CD4-positive, alpha-beta T cell treated with Interleukin-10 for 1 hour (primary cell): ENCODE measurements at places on chromosomes 6 and 20.
A peak's percentile ranks its signal among the peaks of the same experiment; 100 is the strongest.

DNA sequence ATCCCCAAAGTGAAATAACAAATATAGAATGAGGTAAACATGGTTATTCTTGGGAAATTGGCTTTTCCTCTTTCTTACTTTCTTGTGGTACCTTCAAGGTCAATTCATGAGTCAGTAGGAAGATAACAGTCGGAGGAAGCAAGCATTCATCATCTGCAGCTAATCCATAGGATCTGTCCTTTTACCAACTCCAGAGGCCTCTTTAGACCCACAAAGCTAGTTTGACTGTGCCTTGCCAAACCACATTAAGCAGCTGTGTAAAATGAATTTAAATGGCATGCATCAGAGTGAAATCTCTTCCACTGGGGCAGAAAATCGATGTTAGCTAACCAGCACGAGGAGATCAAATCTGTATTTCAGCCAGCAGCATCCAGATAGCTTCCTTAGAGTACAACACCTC lies 171.3 kb downstream of the TMEM242 start:
- no peak for DNase-seq

- no peak for DNase-seq
These were observed 51.4 kb downstream of the JPH2 start for GRCh38 chr20:44135417-44136204.

DNA sequence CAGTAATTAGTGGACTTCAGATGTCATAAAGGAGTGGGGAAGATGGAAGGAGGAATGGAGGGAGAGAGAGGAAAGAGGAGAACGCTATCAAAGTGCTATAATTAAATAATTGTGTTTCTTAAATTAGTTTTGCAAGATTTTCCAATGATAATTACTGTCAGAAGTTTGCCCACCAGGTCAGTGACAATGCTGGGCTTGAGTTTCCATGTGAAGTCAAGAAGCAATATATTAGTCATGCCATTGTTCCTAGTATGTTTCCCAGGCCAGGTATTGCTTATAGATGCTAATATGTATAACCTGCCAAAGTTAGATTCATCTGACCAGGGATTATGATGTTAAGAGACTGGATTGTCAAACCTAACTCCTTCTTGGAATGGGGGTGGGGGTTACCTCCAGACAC lies 131.9 kb downstream of the GJA10 start:
- no peak for DNase-seq

DNA sequence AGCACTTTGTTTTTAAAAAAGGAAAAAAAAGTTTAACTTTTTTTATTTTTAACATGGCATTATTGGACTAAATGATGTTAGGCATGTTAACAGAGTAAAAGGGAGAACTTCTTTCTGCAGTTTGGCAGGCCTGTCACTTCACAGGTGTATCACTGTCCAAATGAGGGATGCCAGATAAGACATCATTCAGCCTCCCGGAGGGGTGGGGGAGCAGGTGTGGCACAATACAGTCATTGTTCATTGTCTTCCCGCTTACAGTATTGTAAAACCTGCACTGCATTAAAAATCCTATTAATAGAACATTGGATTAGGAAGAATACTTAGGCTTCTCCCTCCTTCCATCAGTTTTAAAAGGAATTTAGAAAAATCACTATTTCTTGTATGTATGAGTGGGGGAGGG lies 80.7 kb downstream of the CARMIL1 start:
- no peak for DNase-seq

- no peak for DNase-seq
These were observed 3.6 kb upstream of the NUP153 start for GRCh38 chr6:17710331-17710730.

GRCh38 chr6:163191704-163192537 lies 222.6 kb upstream of the QKI start:
- no peak for DNase-seq

GRCh38 chr20:25867776-25868649 lies 171.4 kb upstream of the ZNF337 start:
- peak; percentile 66 for DNase-seq

DNA sequence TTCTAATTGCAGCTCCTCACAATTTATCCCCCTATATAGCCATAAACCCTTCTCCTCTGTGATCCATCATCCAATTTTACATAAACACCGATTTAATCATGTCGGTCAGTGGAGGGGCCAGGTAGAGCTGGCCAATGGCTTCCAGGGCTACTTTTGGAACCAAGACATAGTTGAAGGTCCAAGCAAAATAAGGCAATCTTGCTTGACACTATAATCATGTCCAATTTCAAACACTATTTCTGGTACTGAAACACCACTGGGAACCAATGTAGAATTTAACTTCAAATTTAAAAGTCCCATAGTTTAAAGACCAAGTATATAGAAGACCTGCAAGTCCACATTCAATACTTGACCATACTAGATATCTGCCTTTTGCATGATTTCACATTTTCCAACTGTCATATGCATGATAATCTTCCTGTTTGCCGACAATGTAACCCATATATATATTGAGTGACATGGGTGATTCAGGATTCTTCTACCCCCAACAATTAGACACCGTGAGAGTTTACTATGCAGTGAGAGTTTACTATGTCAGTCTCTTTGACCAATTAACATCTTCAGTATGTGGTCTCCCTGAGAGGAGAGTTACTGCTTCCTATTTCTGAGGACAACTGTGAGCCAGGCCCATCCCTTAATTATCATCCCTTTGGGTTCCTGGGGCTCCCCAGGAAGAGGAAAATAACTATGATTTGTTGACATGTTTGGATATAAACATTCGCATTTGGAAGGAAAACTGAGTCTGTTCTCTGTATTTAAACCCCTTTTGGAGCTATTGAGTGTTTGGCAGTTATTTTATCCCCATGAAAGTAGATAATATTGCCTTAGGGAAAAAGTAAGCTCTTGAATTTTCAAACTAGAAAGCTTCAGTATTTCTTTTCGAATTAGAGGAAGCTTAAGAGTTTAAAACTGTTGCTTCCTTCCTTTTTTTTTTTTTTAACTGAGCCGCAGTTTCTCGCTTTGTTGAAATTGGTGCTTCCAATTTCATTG lies 31.8 kb downstream of the SAMD3 start:
- DNase-seq, result no peak

DNA sequence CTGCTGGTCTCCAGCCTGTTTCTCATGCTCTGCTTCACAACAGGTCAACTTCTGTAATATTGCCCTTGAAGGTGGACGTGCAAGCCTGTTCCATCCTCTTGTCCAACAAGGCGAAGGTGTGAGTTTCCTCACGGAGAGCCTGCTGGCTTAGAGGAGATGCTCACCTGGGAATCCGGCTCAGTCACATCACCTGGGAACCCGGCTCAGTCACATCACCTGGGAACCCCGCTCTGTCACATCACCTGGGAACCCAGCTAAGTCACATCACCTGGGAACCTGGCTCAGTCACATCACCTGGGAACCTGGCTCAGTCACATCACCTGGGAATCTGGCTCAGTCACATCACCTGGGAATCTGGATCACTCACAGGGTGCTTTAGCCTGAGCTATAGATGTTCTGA lies 230.1 kb downstream of the ERMARD start:
- no peak for DNase-seq

- no peak for DNase-seq
These were observed 207.5 kb upstream of the ADGRB3 start for GRCh38 chr6:68427630-68428029.

DNA sequence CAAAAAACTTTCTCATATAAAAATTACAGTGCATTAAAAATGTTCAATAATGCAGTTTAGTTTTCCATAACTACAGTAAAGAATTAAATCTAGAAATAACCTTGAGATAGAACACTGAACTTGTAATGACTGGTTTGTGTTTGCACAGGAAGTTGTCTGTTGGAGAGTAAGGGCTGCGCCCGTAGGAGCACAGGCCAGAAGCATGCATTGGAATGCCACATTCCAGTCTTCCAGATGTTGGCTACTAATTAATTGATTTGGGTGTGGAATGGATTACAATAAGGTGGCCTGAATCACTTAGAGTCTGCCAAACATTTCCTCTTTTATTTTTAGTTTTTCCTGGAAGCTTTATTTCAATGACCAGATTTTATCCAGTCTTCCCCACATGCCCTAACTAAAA lies 582.6 kb upstream of the MMS22L start:
- no peak for DNase-seq

DNA sequence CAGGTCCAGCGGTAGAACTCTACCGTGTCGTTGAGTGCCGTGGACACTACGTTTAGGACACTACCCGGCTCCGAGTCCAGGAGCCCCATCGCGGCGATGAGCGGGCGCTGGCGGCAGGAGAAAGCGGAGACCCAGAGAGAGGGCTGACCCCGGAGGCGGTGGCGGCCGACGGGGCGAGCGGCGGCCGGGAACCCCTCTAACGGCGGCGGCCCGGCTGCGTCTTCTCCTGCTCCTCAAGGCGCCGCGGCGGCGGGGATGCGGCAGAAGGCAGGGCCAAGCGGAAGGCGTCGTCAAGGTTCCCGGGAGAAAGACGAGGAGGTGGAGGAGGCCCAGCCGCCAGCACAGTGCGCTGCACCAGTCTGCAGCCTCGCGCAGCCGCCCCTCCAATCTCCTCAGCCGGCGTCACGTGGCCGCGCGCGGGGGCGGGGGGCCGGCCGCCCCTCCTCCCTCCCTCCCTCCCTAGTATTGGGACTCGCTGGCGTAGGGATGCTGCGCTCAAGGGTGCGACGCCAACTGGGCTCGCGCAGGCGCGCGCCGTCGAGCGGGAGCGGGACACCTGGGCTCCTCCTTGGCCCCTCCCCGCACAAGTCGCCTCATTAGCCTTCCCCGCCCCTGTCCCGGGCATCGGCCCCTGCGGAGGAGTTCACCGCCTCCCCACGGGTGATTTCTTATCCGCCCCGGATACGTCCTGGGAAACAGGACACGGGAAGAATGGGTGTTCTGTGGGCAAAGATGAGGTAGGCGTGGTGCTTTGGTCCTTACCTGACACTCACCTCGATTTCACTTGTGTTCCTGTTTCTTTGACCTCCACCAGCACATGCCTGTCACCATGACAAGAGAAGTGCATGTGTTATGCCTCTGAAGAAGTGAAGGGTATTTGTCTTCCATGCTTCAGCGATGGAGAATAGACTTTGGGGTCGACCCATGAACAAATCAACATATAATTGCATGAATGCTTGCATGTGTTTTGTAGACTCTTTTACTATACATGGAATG lies at the start of gene ELOVL4:
TSS of gene ELOVL4 (minus strand) at position 363 of the 996 bp plus-strand sequence. CDS start at position 89, 274 bp downstream.
- peak; percentile 76 for DNase-seq

- DNase-seq, result no peak
These were observed 317.3 kb downstream of the TAF4 start for GRCh38 chr20:61748376-61748775.

DNA sequence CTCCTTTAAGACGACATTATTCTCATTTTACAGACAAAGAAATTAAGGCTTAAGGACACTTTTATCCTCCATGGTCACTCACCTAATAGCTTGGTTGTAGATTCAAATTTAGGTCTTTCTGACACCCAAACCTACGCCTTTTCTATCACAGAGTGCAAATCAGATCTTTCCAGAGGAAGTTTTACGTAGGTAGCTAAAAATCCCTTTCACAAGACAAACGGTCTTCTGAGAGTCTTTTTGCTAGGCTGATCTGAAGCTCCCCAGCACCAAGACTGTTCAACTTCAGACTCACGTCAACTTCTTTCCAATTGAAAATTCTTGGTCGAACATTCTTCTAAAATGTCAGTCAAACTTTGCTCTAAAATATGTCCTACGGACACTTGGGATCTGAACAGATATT lies 46.5 kb downstream of the BLOC1S5 start:
- DNase-seq, result no peak

- no peak for DNase-seq
These were observed 28.2 kb downstream of the ZFAND3 start for GRCh38 chr6:37847704-37848103.

DNA sequence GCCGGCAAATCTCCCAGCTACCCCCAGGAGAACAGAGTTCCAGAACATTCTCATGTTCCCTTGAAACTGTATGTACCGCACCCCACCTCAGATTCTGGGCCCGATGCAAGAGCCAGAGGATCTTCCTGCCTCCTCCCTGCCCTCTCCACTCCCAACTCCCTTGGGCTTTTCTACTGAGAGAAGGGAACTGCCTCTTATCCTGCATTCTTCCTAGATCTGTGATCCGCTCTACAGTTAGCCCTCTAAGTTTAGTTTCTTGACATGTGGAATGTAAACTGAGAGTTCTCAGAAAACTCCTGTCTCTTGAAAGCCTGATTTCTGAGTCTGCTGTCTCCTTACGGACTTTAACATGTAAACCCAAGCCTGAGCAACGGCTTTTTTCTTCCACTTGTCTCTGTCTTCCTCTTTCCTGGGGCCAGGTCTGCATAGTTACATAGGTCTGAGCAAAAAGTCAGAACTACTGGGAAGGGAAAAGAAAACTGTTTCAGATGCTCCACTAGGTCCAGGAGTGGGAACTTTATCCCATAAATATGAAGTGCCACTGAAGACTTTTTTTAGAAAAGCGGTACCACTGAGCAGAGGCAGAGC lies 86.5 kb upstream of the TNFAIP3 start:
- DNase-seq, result no peak

- no peak for DNase-seq
These were observed 299.7 kb downstream of the CDKAL1 start for GRCh38 chr6:20833881-20834515.

DNA sequence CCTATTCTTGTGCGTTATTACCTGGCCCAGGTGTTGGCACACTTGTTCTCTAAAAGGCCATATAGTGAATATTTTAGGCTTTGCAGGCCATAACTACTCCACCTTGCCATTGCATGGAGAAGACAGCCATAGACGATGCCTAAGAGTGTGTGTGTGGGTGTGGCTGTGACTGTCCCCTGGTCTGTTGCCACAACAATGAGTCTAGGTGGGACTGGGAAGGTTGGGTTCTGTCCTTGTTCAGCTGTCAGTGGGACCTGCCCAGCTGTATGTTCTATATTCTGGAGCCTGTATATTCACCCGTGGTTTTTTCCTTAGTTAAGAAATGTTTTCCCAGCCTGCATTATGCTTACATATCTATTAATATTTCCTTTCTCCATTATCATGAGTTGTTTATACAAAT lies 38.6 kb downstream of the CEP43 start:
- no peak for DNase-seq

DNA sequence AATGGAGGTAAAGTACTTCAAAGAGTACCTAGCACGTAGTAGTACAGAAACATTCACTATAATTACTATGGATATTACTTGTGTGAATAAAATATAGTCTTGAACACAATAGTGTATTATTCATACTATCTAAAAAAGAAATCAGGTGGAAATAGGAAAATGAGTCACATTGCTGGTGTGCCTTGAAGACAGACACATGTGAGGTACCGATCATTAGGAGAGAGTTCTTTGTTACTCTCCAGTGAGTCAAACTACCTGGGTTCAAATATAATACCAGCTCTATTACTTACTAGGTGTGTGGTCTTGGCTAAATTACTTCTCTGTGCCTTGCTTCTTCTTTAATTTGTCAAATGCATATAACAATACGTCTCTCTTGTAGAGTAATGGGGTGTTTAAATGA lies 50.8 kb upstream of the BEND6 start:
- no peak for DNase-seq

- DNase-seq, result no peak
These were observed 158.0 kb upstream of the TCF21 start for GRCh38 chr6:133730881-133731280.
